ENCODE measurements at places on chromosomes 12 and 14.

- no peak for DNase-seq
Observed at GRCh38 chr12:103848917-103849491, 8.0 kb upstream of the NT5DC3 start.

- no peak for DNase-seq
Observed at GRCh38 chr12:34302131-34302885, 280.0 kb downstream of the ALG10 start.

DNA sequence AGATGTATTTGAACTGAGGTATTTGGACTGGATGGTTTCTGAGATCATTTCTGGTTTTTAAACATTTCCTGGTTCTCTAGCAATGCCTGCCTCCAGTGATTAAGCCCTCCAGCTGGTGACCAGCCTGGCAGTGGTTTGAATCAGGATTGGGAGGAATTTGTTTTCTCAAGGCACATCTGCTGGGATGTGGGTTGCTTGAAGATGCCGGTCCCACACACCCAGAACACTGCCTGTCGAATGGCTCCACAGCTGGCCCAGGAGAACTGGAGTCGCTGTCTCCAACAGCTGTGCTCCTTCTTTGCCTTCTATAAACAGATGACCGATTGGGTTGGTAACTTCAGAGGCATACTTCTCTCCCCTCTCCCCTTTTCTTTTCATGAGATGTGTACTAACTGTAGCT lies 258.0 kb upstream of the DDHD1 start:
- peak; percentile 69 for DNase-seq

DNA sequence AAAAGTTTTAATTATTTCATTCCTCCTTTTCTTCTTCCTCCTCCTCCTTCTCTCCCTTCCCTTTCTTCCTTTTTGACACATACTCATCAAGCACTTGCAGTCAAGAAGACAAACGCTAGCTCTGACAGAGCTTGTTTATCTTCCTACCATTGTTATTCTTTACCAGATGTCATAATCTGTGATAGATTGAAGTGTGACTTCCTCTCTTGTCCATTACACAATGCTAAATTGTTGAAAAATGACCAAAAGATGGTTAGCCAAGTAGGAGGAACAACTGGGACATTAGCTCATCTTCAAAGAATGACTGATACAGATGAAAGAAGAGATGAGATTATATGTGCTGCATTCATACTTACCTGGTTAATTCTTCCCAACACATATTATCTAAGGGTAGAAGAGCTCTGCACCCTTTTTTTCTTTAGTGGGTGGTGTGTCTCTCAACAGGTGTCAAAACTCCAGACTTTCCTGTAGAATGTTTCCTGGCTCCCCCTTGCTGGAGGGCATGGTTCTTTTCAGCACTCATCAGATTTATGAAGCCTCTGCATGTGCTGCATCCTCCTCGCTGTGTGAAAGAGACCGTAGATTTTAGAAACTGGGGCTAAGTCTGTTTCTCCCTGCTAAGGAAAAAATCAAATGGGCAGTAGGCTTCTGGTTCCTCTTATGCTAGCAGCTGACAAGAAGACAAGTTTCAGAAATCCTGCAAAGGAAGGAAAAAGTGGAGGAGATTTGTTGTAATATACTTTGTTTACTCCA lies 147.1 kb downstream of the TMX1 start:
- DNase-seq = peak; percentile 36

- no peak for DNase-seq
Observed at GRCh38 chr12:46830731-46831334, 5.0 kb upstream of the SLC38A4 start.

GRCh38 chr14:85531141-85531586 lies 1.2 kb downstream of the FLRT2 start:
- peak; percentile 81 for DNase-seq

DNA sequence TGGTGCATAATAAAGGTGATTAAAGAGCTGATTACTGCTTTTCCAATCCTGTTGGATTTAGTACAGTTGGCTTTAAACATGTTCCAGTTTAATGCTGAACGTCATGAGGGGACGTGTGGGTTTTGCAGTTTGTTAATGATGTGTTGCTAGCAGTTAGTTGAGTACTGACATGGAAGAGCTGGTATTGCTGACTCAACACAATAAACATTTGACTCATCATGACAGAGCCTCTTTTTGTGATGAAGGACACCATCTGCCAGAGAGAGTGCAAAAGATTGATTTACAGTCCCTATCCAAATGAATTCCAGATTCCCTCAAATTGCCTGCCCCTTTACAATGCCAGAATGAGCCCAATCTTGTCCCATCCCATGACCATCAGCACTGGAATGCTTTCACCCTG lies 346.2 kb upstream of the PRICKLE1 start:
- DNase-seq = peak; percentile 24

DNA sequence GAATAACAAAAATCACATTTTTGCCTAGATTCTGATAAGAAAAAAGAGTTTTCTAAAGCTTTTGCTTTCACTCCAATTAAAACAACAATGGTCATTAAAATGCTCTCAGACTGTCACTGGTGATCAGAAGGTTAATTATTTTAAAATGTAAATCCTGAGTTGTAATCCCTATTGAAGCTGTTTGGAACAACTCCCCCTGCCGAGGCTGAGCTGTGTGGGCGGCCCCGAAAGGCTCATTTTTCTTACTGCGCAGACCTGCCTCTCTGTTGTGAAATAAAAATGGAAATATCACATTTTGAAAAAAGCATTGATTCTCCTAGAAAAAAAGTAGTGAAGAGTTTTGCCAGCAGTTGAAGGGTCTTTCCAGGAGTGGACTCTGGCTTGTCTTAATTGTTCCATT lies 174.8 kb upstream of the CDKN3 start:
- DNase-seq = no peak

- no peak for DNase-seq
Observed at GRCh38 chr14:50007123-50007903, 109.1 kb downstream of the VCPKMT start.

DNA sequence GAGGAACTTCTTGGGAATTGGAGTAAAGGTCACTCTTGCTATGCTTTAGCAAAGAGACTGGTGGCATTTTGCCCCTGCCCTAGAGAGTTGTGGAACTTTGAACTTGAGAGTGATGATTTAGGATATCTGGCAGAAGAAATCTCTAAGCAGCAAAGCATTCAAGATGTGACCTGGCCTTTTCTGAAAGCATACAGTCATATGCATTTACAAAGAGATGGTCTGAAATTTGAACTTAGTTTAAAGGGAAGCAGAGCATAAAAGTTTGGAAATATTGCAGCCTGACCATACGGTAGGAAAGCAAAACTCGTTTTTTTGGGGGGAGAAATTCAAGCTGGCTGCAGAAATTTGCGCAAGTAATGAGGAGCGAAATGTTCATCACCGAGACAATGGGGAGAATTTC lies 60.9 kb downstream of the NUBPL start:
- no peak for DNase-seq

DNA sequence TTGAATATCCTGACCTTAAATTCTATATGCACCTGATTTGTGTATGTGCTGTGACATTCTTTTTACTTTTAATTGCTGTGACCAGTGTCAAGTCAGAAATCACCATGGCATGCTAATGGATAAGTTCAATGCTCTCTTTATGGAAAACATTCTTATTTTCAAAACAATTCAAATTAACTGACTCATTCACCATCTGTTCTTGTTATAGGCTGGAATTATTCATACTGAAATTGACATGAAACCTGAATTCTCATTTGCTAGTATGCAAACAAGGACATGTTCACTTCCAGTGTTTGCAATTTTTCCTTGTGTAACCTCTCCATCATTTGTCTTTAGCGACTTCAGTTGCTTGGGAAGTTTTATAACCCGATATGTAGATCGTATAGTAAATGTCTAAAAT lies at the start of gene TAS2R30:
Gene TAS2R30, minus strand, starts transcription at position 340 of the 400 bp plus-strand sequence. CDS start 400 bp downstream, outside the sequence.
- DNase-seq = no peak

GRCh38 chr12:39012870-39013269 lies 107.5 kb upstream of the CPNE8 start:
- no peak for DNase-seq

DNA sequence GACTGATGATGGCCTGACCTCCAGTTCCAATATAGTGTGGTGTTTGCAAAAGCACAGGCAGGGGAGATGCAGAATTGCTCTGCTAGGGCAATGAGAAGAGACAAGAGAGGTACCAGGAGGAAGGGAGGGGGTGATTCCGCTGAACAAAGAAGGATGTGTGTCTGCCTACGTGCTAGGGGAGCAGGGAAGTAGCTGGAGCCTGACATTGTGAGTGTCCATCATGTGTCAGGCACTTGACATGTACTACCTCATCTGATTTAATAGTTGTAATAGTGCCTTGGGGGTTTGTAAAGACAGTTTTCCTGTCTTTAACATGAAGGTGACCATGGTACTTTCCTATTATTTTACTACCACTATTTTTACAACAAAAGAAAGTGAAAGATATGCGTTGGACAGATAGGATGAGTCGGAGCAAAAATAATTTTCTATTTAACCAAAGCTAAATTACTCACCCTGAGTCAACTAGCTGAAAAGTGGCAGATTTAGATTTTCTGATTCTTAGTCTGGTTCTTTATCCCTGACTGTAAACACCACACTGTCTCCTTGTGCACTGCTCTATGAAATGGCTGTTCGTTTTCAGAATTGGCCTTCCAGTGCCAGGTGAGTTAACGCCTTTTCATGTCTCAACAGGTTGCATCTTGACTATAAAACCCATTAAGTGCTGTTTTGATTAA lies 33.7 kb upstream of the TEAD4 start:
- no peak for DNase-seq

DNA sequence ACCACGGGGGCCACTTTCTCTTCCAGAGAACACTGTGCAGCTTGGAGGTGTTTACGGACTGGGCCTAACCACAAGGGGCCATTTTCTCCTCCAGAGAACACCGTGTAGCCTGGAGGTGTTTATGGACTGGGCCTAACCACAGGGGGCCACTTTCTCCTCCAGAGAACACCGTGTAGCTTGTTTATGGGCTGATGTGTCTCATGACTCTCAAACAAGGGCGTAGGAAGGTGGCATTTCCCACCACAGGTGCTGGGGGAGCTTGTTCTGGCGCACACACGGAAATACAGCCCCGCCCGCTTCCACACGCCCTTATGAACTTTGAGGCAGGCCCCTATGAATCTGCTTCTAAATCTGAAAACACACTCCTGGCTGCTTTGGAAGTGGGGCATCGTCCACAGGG lies 174.6 kb upstream of the SFSWAP start:
- no peak for DNase-seq

DNA sequence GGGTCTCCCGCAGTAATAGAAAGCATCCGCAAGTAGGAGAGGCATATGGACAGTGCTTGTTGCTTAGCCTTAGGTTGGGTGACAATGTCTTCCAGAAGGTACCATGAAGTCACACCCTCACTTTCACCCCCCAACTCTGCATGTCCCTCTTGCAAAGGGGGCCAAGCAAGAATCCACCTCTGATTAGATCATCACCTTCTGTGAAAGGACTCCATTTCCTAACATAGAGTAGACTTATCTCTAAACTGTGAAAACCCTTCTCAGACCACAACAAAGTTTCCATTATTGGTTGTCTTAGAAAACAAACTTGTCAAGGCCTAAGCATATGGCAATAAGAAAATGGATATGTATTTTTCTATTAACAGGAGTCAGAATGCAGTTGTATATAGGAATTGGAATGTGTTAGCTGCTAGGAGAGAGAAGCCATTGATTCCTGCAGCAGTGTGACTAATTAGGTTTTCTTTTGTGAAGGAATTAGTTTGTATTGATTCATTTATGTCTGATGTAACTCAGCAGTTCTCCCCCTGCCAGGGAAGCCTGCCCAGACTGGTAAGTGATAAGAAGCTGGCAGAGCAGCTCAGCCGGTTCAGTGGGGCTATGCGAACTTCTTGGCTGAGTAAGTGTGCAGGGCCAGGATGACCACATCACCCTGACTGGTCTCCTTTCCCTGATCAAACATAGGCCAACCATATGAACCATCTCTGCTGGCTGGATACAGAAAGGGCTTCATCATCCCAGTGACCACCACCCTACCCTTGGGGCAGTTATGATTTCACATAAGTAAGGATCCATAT lies 107.3 kb upstream of the CCDC196 start:
- no peak for DNase-seq

- no peak for DNase-seq
Observed at GRCh38 chr14:52692248-52692962, 3.0 kb downstream of the ERO1A start.

DNA sequence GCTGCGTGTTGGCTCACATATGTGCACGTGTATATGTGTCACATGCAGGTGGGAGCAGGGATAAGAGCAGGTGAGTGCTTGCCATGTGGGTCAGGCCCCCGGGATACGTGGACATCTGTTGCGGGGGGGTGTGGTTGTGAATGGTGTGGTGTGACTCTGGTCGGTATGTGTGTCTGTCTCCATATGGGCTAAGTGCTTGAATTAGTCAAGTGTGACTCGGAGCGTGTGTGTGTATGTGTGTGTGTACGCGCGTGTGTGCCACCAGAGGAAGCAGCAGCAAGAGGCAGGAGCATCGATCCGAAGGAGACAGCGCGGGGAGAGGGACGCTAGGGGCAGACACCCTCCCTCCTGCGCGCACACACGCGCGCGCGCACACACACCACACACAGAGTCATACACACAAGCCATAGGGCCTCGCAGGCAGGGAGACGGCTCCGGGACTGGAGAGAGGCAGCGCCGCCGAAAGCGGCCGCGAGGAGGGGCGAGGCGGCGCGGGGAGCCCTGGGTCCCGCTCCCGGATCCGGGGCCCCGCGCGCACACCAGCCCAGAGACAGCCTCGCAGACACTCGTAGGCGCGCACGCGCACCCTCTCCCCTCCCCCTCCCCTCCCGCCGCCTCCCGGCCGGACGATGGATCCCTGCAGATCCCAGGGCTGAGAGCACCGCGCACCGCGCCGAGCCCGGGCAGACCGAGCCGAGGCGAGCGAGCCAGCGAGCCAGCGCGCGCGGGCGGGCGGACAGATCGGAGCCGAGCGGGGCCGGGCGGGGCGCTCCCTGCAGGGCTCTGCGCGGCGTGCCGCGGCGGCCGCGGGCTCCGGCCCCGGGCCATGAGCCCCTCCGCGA lies at the start of gene ASIC1:
Gene ASIC1, plus strand, starts transcription at position 597 of the 842 bp plus-strand sequence. CDS start 1,171 bp downstream, outside the sequence.
- DNase-seq = peak; percentile 75

- no peak for DNase-seq
Observed at GRCh38 chr14:91059576-91060350, 678 bp downstream of the RPS6KA5 start.

DNA sequence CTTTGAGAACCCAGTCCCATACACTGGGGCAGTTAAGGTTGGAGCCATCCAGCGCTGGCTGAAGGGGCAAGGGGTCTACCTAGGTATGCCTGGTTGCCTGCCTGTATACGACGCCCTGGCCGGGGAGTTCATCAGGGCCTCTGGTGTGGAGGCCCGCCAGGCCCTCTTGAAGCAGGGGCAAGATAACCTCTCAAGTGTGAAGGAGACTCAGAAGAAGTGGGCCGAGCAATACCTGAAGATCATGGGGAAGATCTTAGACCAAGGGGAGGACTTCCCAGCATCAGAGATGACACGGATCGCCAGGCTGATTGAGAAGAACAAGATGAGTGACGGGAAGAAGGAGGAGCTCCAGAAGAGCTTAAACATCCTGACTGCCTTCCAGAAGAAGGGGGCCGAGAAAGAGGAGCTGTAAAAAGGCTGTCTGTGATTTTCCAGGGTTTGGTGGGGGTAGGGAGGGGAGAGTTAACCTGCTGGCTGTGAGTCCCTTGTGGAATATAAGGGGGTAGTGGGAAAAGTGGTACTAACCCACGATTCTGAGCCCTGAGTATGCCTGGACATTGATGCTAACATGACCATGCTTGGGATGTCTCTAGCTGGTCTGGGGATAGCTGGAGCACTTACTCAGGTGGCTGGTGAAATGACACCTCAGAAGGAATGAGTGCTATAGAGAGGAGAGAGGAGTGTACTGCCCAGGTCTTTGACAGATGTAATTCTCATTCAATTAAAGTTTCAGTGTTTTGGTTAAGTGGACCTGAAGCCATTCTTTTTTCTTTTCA lies 9.2 kb downstream of the ERP29 start:
- DNase-seq = no peak

GRCh38 chr14:36944307-36945010 lies 227.9 kb downstream of the SLC25A21 start:
- DNase-seq = no peak

Data from fibroblast of skin of scalp (primary cell).